ENCODE measurements at places on chromosomes 4 and X. TPM values are rescaled to one million over a fixed set of nuclear protein-coding genes. Genes with fewer than 3 reads are reported as not detected.

DNA sequence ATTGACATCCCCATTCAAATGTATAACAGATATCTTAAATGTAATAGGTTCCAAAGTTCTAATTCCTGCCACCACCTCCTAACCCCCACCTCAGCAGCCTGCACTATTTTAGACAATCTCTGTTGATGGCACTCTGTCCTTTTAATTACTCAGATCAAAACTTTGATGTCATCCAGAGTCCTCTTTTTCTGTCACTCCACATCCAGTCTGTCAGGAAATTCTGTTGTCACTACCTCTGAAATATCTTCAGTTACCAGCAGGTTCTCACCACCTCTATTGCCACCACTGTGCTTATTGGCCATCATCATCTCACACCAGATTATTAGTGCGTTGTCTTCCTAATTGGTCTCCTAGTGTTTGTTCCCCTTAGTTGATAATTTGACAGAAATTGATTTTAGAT lies 76.2 kb downstream of the PTPN13 start:
- no peak for DNase-seq

GRCh38 chrX:143869018-143869417 lies 14.9 kb upstream of the UBE2NL start:
- DNase-seq: no peak

GRCh38 chrX:103073467-103073866 lies 9.5 kb upstream of the BEX1 start:
- DNase-seq: no peak

GRCh38 chr4:3294401-3295241 lies 1.8 kb downstream of the RGS12 start:
- no peak for DNase-seq

GRCh38 chrX:134572816-134573682 lies 85.2 kb downstream of the PLAC1 start:
- DNase-seq: no peak

GRCh38 chr4:155705664-155706063 lies 39.0 kb downstream of the GUCY1A1 start:
- DNase-seq: no peak

DNA sequence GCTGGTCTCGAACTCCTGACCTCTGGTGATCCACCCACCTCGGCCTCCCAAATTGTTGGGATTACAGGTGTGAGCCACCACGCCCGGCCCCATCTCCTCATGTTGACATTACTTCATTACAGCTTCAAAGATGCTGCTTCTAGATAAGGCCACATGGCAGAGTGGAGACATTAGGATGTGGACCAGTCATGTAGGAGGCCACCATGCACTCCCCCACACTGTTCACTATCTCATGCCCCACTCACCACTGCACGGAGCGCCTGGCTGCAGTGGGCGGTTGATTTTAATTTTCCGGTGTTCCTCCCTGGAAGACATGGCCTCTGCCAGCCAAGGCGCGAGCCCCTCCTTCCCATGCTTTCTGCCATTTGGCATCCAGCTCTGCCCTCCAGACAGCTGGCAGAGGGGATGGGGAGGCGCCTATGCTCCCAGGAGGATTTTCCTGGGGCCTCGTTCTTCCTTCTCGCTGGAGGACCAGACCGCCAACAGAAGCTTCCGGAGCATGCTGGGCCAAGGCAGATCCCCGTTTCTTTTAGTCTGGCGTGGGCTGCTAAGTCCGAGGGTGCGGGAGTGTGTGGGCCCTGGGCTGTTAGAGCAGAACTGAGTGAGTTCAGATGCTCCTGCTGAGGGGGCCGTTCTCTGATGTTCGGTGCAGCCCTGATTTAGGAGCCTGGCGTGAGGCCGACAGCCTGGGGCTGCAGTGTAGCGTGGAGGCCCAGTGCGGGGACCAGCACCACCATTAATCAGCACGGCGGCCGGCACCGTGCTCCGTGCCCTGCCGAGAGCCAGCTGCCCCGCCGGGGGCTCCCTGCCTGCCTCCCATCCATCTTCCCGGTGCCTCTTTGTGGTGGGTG lies 93.1 kb downstream of the SORCS2 start:
- DNase-seq: no peak

Gene MAP3K15
- 0.17 TPM for total RNA-seq

Gene SPANXC
- not detected for total RNA-seq

Gene ADH4
- 0.31 TPM for total RNA-seq

Gene RASL11B
- not detected for total RNA-seq

Gene MAGEC3
- total RNA-seq: not detected

Gene ENPEP
- 2.0 TPM for total RNA-seq

Gene SASH3
- 7.5 TPM for total RNA-seq
